ENCODE measurements at places on chromosomes 2 and 18.

DNA sequence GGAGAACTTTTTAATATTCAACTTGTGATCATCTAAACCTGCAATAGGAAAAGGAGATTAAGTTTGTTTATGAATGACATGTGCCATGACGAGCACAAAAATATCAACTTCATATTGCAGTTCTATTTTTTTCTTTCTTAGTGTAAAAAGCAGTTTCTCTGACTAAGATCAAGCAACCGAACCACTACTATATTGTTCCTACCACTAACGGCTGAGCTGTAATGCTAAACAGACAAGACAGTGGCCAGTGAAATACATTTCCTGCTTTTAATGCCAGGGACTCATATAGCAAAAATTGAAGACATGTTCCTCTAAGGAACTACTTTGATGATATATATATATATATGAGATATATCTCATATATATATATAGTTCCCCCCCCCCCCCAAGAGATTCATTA, 1705.6 kb upstream of the TMEFF2 start:
- DNase-seq, result no peak

GRCh38 chr2:53672881-53673522, 94.6 kb upstream of the CHAC2 start:
- DNase-seq, result no peak

GRCh38 chr2:152098496-152099366, at the start of gene CACNB4:
Gene CACNB4 (minus strand): TSS chr2:152099044.
- DNase-seq, result peak; percentile 42

- DNase-seq, result no peak
These were observed 190.9 kb downstream of the TFCP2L1 start for GRCh38 chr2:121094101-121094500.

DNA sequence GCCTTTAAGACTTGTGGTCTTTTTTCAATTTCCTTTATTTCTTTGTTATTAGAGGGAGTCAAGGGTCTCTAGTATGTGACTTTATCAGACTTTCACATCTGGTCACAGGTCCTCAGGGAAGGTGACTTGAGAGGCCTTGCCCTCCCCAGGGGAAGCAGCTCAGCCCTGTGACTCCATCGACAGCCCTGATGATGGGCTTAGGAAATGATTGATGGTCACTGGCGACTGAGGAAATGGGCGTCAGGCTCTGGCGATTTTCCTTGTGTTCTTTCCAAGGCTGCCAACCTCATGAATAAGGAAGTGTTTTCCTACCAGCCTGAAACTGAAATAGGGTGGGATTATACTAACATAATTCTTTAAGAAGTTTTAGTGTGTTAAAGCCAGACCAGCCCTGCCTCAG, 21.1 kb downstream of the SERPINE2 start:
- no peak for DNase-seq

- DNase-seq, result no peak
These were observed 1288.0 kb upstream of the ZEB2 start for GRCh38 chr2:145807968-145808367.
